Dermis microvascular lymphatic vessel endothelial cell (primary cell): ENCODE measurements at places on chromosomes 5 and 9. TPM values are rescaled to one million over a fixed set of nuclear protein-coding genes. Genes with fewer than 3 reads are reported as not detected.

NUDT12 gene
- total RNA-seq, result 3.4 and 4.2 TPM in 2 replicates

SEPTIN8 gene
- 36.3 and 43.4 TPM in 2 replicates for total RNA-seq

XRCC4 gene
- 2.9 and 4.5 TPM in 2 replicates for total RNA-seq

PCDHGA3 gene
- total RNA-seq, result 0.13 and 0.63 TPM in 2 replicates

RNF180 gene
- total RNA-seq, result 1.2 and 2.9 TPM in 2 replicates

P4HA2 gene
- total RNA-seq, result 29.8 and 37.0 TPM in 2 replicates

BNC2 gene
- 4.5 and 5.7 TPM in 2 replicates for total RNA-seq
